ENCODE measurements at places on chromosomes 16 and 17.

- peak; percentile 78 for DNase-seq
Measured at GRCh38 chr17:43720311-43721060, 38.1 kb downstream of the SOST start.

DNA sequence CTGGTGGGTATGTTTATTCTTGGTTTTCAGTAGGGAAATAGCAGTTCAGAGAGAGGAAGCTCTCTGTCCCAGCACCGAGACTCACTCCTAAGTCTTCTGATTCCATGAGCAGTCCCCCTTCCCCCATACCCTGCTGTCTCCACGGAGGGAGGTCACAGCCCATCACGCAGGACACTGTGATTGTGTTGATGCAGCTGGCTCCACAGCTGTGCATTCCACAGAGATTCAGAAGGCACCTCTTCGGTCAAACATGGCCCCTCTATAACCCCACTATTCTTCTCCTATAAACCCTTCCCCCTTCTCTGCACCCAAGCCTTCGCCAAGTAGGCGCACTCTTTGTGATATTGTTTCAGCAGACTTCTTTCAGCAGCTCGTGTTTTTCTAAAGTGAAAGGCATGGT, 104.3 kb upstream of the HLF start:
- no peak for DNase-seq

DNA sequence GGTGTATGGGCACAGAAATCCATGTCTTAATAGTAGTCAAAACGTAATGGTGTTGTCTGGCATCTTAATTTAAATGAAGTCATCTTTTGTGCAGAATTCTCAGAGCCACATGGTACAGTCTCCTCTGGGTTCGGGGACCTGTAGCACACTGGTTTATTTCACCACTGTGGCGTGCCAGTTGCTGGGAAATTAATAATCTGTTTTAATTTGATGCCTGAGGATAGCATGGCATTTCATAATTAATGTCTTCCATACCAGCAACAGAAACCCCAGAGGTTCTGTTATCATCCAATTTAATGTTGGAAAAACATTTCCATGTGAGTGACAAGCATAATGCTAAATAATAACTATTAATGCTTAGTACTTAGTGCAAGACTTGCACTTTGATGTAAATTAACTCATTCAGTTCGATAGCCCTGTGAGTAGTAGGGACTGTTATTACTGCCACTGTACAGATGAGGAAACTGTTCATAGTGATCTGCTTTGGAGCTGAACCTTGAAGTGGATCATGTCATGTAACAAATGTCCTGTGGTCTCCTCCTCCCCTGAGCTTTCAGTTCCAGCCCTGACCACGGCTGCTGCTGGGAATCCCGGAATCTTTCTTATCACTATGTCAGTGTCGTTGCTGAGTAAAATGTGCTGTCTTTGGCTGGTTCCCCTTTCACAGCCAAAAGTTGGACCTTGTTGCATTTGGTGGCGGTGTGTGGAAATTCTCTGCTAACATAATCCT, 51.2 kb downstream of the SNX29 start:
- DNase-seq: no peak

DNA sequence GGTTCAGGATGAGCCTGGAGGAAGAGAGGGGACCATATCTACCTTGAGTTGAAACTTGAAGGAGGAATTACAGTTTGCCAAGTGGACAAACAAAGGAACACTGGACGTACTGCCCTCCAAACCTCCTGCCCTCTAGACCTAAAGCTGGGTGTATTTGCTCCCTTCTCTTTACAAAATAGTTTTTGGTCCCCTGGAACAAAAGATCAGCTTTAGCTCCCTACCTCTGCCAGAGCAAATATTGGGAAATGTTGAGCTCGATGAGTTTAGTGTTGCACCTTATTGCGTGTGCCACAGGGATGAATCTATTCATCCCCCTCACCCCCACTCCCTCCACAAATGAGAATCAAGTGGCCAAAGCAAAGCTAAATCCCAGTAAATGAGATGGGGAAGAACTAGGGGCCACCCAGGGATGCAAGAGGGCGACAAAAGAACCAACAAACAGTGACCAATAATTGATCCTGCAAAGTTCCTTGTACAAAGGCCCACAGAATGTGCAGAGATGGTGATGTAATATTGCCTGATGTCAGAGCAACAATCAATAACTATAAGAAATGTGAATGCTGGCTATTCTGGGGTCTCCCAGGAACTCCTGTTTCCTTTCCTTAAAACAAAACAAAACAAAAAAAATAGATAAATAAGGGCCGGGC, 17.2 kb upstream of the TAT start:
- no peak for DNase-seq

GRCh38 chr17:27356091-27356705, 62.3 kb downstream of the WSB1 start:
- DNase-seq: no peak

DNA sequence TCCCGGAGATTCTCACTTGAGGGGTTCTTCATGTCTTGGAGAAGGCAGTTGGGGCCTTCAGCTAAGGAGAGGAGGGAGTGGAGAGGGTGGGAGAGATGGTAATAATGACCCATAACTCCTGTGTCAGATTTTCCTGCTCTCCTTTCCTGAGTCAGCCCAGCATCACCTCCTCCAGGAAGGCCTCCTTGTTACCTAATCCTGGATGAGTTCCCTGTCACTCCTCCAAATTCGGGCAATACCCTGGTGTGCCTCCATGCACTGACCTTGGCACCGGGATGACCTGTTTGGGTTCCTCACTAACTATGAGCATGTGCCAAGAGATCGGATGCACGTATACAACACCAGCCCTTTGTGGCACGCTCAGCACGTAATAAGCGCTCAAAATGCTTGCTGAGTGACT, 38.8 kb downstream of the SDK2 start:
- DNase-seq: no peak

- DNase-seq: no peak
Measured at GRCh38 chr16:65782611-65783600, 583.6 kb upstream of the CDH5 start.

- no peak for DNase-seq
Measured at GRCh38 chr16:620700-621525, 9.9 kb upstream of the WFIKKN1 start.

DNA sequence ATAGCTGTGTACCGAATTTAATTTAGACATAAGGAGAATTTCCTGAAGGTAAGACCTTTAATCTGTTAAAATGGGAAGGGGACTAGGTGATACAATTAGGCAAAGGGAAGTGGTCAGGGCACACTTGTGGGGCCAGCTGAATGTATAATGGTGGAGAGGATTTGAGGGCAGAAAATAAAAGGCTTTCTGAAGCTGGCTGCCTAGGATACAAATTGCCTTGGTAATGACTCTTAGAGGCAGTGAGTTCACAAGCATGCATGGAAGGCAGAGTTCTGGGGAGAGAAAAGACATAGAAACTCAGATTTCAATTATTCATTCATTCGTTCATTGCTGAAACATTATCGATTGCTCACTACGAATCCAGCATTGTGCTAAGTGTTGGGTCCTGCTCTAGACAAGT, 12.4 kb upstream of the NFAT5 start:
- DNase-seq: no peak

- DNase-seq: no peak
Measured at GRCh38 chr17:83181991-83182619, 102.7 kb downstream of the METRNL start.

- DNase-seq: no peak
Measured at GRCh38 chr16:85270374-85270773, 158.1 kb upstream of the CIBAR2 start.

GRCh38 chr16:5206331-5206990, 108.9 kb upstream of the EEF2KMT start:
- DNase-seq: no peak

DNA sequence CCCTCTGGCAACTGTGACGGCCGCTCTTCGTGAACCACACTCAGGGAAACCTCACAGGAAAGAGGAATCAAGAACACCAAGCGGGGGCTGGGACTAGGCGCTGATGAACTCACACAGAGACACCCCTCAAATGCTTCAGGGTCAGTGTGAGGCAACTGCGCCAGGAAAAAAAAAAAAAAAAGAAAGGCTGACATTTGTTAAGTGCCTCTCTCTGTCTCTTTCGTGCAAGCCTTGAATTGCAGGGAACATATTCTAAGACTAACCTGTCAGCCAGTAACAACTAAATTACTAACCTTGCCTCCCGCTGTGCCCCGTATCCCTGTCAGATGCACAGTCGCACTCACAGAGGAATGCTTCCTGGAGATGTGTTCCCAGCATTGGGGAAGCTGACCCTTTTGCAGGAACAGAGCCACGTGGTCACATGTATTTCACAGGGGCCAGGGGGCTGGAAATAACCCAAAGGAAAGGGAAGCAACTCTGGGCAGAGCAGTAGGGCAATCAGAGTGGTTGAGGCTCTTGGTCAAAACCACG, 247.8 kb downstream of the XYLT1 start:
- no peak for DNase-seq

DNA sequence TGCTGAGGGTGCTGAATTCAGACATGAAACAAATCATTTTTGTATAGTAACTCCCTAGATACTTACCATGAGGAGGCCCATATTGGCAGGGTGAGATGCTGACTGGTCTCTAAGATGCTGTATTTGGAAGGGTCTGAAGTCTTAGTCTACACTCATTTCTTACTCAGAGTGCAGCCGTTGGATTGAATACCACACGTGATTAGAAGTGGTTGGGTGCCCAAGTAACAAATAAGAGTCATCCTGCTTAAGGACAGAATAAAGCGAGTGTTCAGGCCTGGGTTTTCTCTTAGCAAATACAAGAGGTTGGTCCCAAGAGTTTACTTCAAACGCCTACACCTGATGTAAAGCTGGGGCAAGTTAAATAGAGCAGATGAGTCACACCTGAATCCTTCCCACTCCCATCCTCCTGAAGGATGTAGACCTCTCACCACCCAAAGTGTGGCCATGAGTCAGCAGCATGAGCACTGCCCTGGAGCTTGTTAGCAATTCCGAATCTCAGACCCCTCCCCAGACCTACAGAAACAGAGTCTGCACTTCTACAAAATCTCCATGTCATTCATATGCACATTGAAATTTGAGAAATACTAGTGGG, 284.6 kb upstream of the CDH5 start:
- no peak for DNase-seq

- no peak for DNase-seq
Measured at GRCh38 chr16:52054326-52054725, 492.6 kb downstream of the TOX3 start.

DNA sequence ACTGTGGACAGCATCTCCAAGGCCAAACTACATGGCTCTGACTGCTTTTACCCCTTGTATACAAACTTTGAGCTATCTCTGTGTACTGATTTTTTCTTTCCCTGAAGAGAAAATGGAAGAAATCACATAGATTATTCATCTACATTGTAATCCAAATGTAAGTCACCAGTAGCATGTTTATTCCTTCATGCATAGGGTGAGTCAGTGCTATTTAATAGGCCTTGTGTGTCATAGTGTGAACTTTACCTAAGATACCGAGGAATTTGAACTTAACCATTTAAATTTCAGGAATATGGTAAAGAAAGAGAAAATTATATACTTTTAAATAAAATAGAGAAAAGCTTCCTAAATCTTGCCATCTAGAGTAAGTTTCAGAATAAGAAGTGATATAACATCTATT, 16.5 kb downstream of the PHKB start:
- no peak for DNase-seq

DNA sequence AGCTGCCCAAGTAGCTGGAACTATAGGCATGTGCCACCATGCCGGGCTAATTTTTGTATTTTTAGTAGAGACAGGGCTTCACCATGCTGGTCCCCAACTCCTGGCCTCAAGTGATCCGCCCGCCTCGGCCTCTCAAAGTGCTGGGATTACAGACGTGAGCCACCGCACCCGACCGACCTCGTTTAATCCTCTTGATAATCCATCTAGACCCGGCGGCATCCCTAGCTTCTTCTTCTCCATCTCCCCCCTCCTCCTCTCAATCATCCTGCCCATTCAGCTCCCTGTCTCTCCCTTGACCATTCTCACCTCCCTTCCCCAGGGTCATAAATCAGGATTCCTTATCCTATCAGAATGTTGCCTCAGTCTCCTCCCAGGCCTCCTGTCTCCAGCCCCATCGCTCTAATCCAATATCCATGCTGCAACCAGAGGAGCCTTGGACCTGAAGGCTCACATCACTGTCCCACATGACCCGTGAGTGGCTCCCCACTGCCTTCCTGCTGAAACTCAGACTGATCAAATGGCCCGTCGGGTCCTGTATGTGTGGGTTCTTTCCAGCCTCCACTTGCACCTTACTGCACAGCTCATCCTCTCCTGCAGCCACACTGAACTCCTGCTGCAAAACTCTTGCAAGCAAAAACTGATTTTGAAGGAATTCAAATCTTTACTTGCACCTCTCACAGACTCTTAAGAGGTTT, 74.1 kb upstream of the CDH5 start:
- DNase-seq: no peak

GRCh38 chr16:5333991-5334390, 236.4 kb upstream of the EEF2KMT start:
- no peak for DNase-seq

GRCh38 chr17:71900621-71901229, 220.1 kb upstream of the SOX9 start:
- DNase-seq: no peak

DNA sequence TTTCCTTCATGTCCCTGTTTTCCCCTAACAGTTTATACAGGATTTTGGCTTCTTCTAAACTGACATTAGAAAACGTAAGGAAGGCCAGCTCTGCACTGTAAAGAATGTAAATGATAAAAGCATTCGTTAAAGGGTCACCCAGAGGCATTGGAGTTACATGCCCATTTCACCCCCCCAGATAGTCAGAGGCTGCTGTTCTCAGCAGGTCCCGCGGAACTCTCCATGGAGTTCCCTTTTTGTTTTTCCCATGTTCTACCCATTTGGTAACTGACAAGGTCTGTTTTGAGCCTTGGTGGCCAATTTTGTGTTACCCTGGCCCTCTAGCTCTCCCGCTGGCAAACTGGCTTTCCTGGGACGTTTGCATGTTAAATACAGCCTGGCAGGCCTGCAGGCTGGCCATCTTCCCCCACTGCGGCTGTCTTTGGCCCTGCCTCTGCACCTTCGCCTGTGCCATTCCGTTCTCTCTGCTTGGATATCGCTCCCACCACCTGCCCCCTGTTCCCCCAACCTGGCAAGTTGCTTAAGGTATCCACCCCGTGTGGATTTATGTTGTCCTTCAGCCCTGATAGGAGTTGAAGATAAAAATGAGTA, 49.7 kb downstream of the EPN2 start:
- DNase-seq: no peak

DNA sequence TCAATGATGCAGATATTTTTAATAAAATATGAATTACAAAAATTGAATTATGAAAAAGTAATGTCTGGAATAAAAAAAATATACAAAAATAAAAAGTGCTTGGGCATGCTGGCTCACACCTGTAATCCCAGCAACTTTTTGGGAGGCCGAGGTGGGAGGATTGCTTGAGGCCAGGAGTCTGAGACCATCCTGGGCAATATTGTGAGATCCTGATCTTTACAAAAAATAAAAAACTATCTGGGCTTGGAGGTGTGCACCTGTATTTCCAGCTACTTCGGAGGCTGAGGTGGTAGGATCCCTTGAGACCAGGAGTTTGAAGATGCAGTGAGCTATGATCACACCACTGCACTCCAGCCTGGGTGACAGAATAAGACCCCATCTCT, 141.8 kb downstream of the NPIPB5 start:
- no peak for DNase-seq

Data from CD4-positive, alpha-beta T cell treated with Interleukin-12 subunit alpha and Interleukin-12 subunit beta, for 1 hour (primary cell).